ENCODE measurements at places on chromosomes 4 and X.

DNA sequence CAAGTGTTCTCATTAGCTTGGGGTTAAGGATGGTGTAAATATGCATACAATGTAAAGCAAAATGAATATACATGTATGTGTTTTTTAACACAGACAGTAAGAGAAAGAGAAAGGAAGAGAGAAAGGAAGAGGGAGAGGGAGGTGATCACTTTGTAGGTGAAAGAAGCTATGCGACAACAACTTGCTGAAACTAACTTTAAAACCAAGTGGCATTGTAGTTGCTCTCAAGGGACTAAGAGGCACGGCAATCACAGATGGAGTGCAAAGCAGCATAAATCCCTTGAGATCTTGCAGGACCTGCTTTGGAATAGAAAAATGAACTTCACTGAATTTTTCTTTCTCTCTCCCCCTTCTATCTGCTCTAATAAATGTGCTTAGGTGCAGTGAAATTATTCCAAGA, 1665.0 kb upstream of the TENM3 start:
- no peak for DNase-seq

GRCh38 chr4:187602339-187603092, 393.1 kb upstream of the ZFP42 start:
- no peak for DNase-seq

- DNase-seq, result no peak
These were observed 18.7 kb downstream of the SASH3 start for GRCh38 chrX:129798456-129798855.

GRCh38 chrX:143429131-143429530, 88.1 kb downstream of the SPANXN3 start:
- DNase-seq, result no peak

DNA sequence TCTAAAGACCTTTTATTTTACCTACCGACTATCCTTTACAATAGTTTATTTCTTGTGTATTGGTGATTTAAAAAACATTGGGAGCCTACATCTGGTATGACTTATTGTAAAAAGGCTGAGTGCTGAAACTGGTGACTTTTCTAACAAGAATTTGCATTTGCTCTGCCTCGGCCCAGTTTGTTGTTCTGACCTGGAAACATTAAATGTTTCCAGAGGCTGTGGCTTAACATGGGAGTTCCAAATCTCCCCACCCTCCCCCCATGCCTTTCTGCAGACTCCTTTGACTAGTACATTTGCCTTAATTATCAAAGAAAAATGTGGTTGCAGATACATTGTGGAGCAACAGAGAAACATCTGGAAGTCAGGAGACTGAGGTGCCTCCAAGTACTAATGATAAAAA, 39.8 kb downstream of the SPCS3 start:
- DNase-seq, result no peak

DNA sequence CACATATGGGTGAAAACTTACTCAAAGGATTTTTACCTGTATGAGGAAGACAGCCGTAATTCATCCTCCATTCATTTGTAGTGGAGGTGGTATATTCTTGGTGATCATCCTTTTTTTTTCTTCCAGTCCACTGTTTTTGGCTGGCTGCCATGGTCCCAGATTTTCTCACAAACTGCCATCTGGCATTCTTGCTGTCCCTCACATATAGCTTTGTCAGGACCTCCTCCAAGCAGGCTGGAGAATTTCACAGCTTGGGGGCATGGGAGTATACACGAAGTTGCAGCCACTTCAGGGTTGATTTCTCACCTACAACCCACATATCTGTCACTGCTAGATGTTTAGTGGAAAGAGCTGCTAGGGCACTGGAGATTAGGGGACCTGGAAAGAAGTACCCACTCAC, 401.0 kb downstream of the IL1RAPL1 start:
- DNase-seq, result no peak

DNA sequence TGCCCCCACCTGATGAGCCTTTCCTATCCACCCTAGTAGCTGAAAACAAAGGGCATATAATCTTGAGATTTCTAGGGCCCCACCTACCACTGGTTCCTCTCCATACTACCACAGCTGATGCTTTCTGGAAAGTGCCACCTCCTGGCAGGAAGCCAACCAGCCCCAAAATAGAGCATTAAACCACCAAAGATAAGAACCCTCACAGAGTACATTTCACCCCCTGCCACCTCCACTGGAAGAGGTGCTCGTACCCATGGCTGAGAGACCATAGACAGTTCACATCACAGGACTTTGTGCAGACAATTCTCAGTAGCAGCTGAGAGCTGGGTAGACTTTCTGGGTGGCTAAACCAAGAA, 94.1 kb downstream of the IRS4 start:
- DNase-seq, result no peak

- DNase-seq, result peak; percentile 6
These were observed 480 bp downstream of the USP46 start for GRCh38 chr4:52658641-52659000.

DNA sequence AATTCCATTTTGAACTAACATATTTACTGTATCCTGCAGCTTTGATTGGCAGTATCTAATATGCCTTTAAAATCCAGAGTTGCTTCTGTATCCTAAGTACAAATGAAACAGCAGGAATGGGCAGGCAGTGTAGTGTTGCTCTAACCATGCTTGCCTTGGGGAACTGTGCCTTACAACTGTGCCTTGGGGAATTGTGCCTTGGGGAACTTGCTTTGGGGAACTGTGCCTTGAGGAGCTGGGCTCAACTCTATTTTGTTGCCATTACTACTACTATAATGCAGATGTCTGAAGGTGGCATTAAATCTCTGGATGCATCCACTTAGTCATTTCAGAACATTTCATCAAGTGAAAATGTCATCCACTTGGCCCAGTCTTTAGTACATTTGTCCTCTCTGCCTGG, 6.9 kb downstream of the CXCL3 start:
- no peak for DNase-seq

GRCh38 chr4:103934178-103934789, 214.5 kb upstream of the TACR3 start:
- peak; percentile 7 for DNase-seq

- DNase-seq, result no peak
These were observed 62.3 kb upstream of the PGRMC2 start for GRCh38 chr4:128349921-128350320.

DNA sequence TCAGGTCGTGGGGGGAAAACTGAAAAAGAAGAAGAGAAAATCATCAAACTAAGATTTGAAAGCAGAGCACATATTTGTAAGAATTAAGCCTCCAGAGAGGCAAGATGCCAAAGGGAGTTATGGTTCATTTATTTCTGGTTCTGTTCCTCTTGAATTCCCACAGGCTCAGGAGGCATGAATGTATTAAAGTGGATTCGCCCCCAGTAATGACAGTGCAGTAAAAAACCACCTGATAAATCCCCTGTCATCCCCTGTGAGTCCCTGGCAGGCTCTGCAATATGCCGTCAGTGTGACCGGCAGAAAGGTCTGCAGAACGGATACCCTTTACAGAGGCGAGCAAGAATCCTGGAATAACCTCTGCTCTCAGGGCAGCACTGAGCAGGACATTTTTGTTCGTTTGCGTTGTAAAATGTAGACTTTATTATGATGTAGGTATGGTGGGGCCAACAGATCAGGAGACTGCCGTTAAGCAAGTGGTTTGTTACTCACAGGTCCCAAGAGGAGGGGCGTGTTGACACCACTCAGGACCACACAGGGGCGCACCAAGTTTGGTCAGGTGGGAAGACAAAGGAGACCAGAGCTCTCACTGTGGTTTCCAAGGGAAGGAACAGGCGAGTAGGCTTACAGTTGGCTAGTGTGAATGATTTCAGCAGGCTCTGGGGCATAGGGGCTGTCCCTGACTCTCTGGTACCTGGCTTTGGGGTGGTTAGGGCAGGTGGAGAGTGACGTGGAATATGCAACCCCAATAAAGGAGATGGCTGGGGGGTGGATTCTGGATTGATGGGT, 75.3 kb downstream of the DHRSX start:
- no peak for DNase-seq

GRCh38 chr4:8540072-8540471, 40.1 kb upstream of the GPR78 start:
- no peak for DNase-seq

DNA sequence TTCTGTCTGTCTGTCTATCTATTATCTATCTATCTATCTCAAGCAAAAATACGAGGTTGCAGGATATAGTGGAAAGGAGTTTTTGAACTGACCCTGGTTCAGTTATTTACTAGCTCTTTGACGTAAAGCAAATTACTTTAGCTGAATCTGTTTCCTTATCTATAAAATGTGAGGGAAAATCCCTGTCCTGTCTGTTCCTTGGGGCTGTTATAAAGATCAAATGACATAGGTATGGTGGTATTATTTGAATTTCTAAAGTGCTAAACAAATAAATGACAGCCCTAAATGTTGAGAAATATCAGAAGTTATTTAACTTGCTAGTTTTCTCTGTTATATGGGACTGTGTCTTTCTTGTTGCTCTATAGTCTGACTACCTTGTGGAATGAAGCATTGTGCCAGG, 55.0 kb downstream of the MAGEC1 start:
- no peak for DNase-seq

DNA sequence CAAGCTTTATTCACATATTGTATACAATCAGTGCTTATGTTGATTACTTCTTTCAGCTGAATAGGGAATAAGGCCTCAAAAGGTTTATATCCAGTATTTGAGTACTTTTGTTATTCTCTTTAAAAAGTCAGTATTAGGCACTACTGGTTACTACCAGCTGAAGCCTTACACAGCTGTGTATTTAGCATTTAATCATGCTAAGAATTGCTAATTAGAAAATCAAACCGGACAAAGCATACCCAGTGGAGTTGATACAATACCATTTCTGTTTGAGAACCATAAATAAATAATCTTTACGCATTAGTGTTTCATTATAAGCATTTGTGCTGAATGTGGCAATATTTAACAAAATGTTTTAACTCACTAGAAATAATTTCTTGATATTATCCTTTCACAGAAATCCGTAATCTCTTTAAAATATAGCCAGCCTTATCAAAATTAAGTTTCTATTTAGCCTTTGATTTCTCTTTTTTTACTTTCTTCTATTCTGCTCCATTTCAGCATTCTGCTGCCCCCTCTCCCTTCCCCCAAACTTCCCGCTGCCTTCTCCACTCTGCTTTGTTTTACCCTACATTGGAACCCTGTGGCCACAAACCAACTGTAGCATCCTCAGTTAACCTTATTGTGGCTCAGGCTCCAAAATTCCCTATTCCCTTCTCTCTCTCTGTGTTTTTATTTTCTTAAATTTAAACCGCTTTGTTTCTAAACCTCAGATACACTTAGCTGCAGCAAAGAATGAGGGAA, 37.8 kb downstream of the UGT8 start:
- DNase-seq, result no peak

DNA sequence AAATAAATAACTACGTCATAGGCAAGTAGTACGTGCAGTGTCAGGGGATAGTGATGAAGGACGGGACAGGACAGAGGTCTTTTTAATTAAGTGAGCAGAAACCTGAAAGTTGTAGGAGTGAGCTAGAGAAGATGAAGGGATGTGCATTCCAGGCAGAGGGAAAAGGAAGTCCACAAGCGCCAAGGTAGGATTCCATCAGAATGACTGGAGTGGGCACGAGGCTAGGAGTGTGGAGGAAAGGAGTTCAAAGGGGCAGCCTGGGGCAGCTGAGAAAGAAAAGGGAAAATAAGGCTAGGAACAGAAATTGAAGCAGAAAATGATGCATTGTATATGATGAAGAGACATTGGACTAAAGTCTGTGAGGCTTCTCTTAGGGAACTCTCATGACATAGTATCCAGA, 192.2 kb upstream of the TLL1 start:
- no peak for DNase-seq

DNA sequence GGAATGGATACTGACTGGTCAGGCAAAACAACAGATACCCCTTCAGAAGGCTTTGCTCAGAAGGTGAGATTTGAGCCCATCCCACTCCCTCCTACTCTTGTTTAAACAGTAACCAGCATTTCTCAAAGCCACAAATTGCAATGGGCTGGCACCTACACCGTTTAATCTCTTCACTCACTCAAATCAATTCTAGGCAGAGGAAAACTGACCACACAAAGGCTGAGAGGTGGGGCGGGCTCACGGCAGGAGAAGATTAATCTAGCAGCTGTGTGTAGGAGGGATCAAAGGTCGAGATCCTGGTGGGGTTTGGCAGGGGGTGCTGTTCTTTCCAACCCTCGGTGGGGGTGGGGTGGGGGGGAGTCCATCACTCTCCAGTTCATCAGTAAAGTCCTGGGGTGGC, 622.4 kb downstream of the BCOR start:
- DNase-seq, result no peak

DNA sequence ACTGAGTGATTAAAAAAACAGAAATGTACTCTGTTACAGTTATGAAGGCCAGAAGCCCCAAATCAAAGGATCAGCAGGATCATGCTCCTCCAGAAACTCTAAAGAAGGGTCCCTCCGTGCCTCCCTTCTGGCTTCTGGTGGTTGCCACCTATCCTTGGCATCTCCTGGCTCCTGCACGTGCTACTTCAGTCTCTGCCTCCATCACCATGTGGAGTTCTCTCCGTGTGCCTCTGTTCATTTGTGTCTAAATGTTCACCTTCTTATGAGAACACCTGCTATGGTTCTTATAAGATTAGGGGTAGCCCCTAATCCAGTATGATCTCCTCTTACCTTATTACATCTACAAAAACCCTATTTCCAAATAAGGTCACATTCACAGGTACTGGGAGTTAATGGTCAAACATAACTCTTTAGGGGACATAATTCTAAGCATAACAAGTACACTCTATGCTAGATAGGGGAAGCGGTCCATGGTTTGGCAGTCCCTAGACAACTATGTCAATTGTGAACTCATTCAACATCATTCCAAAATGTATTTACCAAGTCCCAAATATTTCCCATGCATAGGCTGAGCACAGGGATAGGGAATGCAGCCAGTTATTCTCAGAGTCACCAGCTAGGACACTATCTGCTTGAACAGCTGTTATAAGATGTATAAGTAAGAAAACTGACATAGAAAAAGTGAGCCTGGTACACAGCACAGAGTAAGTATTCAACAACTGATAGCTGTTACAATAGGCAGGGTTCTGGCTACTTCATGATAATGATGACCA, 295.5 kb upstream of the BOD1L1 start:
- no peak for DNase-seq

GRCh38 chr4:123939621-123940020, 543.0 kb downstream of the SPRY1 start:
- no peak for DNase-seq

GRCh38 chrX:106897259-106897658, 5.9 kb downstream of the RIPPLY1 start:
- no peak for DNase-seq

- DNase-seq, result no peak
These were observed 97.8 kb upstream of the ANK2 start for GRCh38 chr4:112951362-112952312.

DNA sequence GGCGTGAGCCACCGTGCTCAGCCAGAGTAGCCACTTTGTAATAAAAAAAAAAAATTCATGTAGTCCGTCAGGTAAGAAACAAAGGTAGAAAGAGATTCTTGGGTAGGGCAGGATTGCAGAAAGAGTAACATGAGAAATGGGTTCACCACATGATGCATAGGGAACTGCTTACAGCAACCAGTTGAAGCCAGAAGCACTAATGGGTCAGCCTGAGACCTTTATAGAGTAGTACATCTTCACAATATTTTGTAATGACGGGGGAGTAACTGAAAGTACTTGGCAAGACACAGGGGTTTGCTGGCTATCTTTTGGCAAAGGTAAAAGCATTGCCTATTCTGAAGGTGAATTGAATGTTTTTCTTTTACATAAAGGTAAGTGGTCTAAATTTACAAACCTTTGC, 29.1 kb downstream of the FAM193A start:
- DNase-seq, result no peak

- DNase-seq, result no peak
These were observed 49.2 kb downstream of the PJA1 start for GRCh38 chrX:69116077-69116476.

Data from naive B cell (primary cell).